Hematopoietic multipotent progenitor cell treated with erythropoietin and hydrocortisone succinate and interleukin-3 and kit ligand, for 15 days (in vitro differentiated cells): ENCODE measurements at places on chromosomes 3 and 15.

DNA sequence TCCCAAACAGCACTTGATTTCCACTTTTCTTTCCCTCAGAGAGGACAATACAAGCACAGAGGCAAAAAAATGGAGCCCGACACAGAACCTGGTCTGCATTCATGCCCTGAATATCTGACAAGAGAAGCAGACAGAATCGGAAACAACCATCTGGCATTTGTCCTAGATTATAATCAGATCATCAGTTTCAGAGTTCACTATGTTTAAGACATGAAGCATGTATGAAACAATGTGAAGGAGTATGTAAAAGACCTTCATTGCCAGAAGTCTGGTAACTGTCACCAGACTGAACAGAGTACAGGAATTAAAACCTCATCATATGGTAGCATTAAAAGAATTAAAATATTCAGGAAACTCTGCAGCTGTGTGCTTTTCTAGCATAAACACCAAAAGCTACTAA is 65.0 kb downstream of the SETD2 start:
- DNase-seq, result no peak

DNA sequence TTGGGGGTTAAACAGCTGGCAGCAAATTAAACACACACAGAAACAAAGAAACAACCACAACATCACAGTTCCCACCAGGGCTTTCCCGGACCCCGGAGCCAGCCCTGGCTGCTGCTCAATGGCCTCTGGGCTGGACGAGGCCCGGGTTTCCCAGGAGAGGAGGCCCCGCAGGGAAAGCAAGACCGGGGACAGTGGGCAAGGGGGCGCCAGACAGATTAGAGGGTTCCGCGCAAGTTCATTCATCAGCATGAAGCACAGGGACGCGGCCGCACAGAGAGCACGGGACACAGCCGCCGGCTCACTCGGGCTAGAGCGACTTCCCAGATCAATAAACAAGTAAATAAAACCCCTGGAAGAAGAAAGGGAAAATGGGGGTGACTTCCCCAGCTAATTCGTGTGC is 66.4 kb upstream of the RPL32 start:
- DNase-seq, result no peak

- no peak for DNase-seq
Observed at GRCh38 chr3:107916171-107916570, 174.7 kb downstream of the CD47 start.

DNA sequence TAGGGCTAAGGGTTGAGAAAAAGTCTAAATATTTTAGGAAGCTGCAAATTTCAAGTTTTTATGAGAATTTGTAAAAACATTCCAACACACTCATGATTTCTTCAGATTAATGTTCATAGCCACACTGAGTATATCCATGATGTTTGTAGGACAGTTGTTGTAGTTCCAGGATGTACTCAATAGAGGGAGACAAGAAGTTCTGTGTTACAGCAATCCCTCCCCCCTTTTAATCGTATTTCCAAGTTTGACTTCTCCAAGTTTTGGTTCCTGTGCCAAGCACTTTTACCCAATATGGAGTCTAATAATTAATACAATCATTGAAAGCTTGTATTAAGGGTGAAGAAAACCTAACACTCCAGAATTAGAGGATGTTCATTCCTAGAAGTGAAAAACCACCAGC is 143.4 kb downstream of the FEZF2 start:
- DNase-seq, result no peak

- DNase-seq, result no peak
Observed at GRCh38 chr3:31004025-31004678, 109.7 kb upstream of the GADL1 start.

DNA sequence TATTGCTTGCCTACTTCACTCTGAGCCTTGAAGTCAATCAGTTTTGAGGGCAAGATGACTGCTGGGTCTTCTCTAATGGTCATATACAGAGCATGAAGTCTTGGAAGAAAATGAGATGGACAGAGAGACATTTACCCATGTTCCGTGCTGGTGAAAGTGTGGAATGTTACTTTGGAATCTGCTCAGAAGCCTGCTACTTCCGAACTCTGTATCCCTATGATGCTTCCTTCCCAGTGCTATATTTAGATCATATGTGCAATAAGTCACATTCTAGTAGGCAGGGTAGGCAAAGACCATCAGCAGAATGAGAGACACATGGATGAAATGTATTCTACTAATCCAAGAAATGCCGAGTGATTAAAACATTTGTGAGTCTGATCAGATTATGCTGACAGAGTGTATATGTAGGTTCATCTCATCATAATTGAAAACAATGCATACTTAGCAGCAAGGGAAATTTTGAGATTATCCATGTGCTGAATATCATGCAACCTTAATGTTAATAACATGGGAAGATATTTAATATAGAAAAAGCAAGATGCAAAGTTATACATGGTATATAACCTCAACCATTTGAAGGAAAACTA is 60.5 kb downstream of the RAB7A start:
- no peak for DNase-seq

GRCh38 chr15:80779658-80780415 is 667 bp downstream of the CEMIP start:
- DNase-seq, result no peak

DNA sequence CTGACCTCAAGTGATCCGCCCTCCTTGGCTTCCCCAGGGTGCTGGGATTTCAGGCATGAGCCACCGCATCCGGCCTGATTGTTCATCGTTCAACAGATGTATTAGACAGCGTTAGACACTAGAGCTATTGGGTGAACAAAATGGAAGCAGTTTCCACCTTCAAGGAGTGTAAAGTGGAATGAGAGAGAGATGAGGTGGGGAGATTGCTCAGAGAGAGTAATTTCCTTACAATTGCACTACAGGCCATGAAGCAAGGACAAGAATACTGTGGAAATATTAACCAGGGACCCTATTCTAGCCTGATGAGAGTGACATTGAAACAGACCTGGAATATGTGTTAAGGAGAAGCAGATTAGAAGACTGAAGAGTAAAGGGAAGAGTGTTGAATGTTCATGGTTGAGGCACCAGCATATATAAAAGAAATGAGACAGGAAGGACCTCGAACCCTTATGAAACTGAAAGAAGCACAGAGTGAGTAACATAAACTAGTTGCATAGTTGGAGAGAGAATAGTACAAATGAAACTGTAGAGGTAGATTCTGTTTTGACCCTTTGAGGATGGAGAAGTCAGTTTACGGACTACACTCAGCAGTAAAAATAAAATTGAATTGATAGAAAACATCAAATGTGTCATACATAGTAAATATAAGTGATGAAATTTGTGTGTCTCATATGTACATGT is 7.2 kb downstream of the RTF1 start:
- DNase-seq, result no peak
